AG04449 (cell line): ENCODE measurements at places on chromosomes 5 and 9.

- no peak for DNase-seq
Observed at GRCh38 chr5:143749581-143750205, 62.3 kb upstream of the HMHB1 start.

DNA sequence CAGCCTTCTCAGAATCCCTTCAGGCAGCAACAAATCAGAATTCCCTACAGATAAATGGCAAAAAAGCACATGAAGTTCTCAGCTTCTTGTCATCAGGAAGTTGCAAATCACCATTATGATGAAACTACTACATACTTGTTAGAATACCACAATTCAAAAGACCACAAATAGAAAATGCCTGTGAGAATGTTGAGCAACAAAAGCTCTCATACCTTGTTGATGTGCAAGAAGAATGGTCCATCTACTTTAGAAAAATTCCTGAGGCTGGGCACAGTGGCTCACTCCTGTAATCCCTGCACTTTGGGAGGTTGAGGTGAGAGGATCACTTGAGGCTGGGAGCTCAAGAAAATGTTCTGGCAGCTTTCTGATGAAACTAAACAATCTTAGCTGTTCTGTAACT lies 278.1 kb downstream of the ICE1 start:
- no peak for DNase-seq

DNA sequence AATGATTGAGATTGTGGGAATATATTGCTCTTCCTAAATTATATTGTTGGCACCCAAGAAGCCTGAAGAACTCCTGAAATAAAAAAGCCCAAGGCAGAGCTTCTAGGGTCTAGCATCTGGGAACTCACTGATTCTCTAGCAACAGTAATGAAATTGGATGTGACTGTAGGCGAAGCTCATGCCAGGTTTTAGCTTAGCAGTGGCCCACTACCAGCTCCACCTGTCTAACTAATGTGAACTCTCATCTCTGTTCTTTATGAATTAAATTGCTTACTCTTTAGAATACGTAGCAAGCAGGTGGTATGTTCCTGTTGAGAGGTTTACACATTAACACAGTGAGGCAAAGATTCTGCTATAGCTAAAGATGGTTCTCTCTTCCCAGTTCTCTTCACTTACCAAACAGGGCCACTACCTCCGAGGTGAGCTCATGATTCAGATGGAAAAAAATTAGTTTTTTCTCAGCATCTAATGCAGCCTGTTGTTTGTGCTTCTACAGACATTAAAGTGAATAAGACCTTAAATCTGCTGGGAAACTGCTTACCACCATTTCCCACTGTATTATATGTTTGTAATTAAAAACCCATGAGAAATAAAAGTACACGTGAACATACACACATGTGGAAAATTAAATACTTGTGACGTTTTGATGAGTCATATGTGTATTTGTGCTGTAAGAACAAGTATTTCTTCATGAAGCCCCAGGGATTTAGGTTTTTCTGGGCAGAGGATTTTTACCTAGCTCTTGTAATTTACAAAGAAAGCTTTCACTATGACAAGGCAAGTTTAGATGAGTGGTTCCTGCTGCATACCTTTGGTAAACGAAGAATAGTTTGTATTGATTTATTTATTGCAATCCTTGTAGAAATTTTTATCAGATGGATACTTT lies 360.1 kb downstream of the KDM4C start:
- DNase-seq = peak; percentile 16

GRCh38 chr5:120529386-120529785 lies 65.3 kb downstream of the PRR16 start:
- DNase-seq = no peak

DNA sequence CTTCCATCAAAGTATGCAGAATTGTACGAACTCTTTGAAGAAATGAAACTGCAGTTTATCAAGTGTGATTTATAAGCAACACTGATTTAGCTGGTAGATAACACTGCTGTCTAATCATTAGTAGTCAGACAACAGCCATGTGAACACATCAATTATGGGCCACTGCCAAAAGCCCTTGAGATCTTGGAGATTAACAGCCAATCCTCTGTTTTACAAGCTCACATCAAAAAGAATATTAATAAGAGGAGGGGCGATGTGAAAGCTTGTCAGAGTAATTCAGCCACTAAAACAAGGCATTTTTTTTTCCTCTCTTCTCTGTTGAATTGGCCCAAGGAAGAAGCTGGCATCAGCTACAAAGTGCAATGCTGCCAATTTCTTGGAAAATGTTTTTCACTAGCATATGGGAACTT lies 28.1 kb downstream of the ZNF608 start:
- no peak for DNase-seq

DNA sequence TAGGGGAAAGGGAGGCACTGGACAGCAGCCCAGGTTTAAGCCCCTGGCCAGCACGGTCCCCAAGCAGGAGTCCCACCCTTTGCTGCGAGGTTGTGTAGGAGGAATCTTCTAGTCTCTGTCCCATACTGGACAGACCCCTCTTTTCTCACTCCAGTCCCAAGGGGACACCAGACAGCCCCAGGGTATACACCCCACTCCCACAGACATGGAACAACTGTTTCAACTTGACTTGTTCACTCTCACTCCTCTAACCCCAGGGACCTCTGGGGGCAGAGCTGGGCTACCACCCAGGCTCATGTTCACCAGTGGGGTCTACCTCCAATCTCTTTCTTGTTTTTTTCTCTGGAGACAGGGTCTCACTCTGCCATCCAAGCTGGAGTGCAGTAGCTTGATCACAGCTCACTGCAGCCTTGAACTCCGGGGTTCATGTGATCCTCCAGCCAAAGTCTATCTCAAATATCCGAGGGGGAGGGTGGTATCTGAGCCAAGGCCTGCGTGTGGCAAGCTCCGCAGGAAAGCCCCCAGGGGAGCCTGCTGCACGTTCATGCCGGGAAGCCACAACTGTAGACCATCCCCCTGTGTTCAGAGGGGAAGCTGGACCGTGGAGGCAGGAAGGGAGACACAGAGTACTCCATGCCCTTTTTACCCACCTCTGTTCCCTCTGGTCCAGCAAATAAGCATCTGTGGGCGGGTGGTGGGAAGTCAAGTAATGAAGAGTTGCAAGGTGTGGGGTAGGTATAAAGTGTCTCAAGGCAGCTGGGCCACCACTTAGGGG lies 1.8 kb downstream of the PTGES2 start:
- DNase-seq = no peak

GRCh38 chr9:110753731-110754231 lies 85.2 kb downstream of the MUSK start:
- DNase-seq = no peak

GRCh38 chr5:143314099-143314498 lies 89.4 kb downstream of the NR3C1 start:
- no peak for DNase-seq

DNA sequence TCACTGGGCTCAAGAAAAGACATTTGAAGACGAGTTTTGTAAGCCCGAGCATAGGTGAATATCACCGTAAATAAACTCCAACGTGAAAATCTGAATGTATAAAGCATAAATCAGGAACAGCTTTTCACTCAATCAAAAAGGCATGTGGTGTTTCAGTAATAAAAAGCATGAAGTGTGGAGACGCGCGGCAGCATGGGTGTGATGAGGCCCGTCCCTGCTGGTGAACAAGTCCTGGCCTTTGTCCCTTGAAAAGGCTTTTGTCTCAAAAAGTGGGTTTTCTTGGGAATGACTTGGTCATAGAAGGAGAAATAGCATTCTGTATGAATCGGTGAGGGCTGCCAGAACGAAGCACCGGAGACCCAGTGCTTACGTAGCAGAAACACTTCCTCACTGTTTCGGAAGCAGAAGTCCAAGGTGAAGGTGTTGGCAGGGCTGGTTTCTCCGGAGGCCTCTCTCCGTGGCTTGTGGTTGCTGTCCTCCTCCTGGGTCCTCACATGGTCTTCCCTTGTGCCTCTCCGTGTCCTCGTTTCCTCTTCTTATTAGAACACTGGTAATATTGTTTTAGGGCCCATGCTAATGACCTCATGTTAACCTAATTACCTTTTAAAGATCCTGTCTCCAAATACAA lies 24.9 kb downstream of the ROPN1L start:
- no peak for DNase-seq

- peak; percentile 29 for DNase-seq
Observed at GRCh38 chr9:79325501-79325900, 246.3 kb upstream of the TLE4 start.

DNA sequence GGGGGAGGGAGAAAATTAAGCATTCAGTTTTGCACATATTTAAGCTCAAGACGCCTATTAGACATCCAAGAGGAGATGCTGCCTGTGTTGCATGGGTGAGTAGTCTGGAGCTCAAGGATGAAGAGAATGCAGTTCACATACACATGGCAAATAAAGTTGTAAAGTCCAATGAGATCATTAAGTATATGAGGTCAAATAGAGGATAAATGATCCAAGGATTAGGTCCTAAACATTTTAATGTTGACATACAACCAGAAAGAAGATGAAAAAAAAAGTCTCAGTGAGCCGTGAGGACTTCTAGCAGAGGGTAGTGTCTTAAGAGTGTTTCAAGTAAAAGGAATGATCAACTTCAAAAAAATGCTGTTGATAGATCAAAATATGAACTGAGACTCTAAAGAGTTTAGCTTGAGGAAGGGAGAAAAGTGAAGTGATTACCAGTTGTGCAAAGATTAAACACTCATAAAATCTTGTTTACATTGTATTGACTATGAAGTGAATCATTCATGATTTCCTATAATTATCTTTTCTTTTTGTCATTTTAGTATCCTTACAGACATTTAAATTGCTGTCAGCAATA lies 251.8 kb downstream of the ZNF608 start:
- DNase-seq = peak; percentile 24
